NCI-H1105 treated with DMSO at 0.1 percent for 48 hours (cell line): ENCODE measurements at places on chromosomes 3 and 15.

DNA sequence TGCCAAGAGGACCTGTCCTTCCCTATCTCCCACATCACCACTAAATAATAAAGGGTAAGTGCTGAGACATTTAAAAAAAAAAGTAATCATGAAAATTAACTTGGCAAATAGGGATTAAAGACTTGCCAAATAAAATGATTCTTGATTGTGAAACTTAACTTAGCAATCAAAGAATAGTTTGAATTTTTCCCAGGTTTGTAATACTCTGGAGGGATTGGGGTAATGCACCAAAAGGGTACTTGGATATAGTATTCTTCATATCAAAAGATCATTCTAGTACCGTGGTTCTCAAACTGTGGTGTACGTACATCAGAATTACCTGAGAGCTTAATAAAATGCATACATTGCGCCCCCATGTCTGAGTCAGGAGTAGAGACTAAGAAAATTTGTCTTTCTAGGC is 28.5 kb downstream of the CALML4 start:
- no peak for DNase-seq

GRCh38 chr3:76352511-76353284 is 567.3 kb upstream of the ZNF717 start:
- no peak for DNase-seq

DNA sequence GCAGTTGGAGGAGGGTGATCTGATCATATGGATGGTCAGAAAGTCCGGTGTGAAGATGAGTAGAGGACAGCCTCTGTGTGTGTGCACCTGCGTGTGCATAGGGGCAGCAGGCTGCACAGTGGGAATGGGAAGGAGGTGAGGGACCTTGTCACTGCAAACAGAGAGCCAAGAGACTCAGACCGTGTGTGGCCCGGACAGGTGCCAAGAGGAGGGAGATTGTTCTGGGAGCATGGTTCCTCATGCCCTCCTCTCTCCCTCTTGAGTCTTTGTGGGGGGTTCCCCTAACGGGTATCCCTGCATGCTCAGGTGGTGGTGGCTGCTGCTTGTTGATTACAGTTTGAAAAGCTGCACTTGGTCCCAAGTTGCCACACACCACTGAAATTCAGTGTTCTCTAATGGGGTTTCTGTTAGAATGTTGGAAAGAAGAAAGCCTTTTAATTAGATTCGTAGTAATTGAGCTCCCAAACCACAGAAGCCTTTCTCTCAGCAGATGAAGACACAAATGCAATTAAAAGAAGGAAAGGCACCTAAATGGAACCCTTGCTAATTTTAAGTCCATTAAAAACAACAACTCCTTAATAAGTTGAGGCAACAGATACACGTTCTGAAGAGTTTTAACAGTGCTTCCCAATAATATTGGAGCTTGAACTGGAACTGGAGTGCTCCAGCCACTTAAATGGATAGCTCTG is 68.9 kb downstream of the CHRNA7 start:
- no peak for DNase-seq

- DNase-seq: peak; percentile 8
These were observed 28.5 kb upstream of the TATDN2 start for GRCh38 chr3:10219737-10220136.

DNA sequence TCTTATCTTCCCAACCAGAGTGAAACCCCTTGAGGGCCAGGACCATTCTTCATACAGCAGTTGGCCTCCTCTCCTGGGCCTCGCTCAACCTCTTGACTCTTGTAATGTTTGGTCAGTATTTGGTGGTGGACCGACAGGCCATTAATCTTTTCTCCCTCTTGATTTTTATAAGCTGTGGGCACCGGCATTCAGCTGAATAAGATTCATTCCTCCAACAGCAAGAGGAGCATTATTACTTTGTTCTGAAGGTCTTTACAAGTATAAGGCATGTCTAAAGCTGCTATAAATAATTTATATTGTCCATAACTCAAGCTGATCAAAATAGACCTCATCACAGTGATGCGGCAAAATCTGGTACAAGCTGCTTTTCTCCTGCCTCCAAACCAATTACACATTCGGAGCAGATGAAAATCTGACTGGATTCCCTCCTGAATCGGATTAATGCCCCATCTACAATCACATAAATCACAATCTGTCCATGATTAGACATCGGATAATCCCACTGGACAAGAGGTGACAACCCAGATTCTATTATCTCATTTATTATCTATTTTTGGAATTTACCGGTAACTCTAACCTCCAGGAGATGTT is 8.4 kb upstream of the ISL2 start:
- DNase-seq: no peak

GRCh38 chr15:85993116-85993515 is 86.6 kb upstream of the AGBL1 start:
- no peak for DNase-seq

DNA sequence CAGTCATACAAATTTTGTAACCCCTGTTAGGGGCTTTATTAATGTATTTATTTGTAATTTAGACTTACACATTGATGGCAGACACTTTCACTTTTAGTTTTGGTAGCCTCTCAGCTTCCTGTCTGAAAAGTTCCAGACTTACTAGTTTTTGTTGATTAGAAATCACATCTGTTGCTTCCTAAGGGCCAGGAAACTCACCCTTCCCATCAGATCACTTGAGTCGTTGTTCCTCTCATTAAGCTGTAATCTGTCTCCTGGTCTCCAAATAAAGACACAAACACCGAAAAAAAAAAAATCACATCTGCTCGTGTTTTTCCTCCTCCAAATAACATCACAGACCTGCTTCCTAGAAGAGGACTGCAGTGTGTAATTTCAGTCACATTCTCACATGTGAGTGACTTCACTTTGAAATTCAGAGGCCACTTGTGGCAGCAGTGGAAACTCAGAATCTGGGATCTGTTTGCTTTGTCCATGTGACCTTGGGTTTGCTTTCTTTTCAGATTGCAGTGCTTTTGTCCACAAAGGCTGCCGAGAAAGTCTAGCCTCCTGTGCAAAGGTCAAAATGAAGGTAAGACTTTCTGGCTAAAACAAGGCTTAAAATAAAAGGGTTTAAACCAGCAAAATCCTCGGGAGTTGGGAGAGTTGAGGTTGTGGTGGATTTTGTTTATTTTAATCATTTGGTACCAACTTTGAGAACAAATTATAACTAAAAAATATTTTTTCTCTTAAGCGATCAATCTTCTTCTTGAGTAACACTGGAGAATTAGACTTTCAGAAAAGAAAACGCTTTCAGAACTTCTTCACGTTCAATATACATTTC is 87.0 kb downstream of the KLHL25 start:
- no peak for DNase-seq

DNA sequence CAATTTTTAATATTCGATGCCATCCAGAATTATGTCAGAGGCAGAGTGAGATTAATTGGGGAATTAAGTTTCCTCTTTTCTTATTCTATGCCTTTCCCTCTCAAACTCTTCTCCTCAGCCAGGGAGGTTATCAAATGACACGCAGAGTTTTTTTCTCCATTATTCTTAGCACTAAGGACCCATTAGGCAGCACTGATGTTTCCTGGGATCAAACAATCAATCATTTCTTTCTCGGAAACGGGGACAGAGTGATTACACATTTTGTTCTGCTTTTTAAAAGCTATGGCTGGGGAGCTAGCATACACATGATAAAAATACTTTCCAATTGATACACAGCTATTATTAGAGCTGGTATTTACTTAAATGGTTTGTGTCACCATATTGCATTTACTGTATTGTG is 35.3 kb upstream of the PSMD6 start:
- DNase-seq: peak; percentile 16

DNA sequence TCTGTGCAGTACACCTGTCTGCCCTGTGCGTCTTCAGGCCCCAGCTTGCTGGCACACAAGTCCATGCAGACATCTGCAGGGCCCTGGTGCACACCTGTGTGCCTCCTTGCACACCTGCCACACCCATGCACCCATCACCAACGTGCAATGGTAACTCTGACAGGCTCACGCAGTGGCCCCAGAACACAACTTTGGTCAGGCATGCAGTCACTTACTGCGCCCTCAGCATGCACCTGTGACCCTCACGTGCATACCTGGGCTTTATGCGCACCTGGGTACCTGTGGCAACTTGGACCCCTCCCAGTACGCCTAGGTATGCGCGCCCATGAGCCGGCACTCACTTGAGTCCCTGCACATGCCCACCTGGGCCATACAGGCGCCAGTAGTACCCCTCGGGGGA is 1.7 kb downstream of the PLXND1 start:
- peak; percentile 16 for DNase-seq

- DNase-seq: no peak
These were observed 31.9 kb downstream of the ROBO2 start for GRCh38 chr3:77071809-77072208.

DNA sequence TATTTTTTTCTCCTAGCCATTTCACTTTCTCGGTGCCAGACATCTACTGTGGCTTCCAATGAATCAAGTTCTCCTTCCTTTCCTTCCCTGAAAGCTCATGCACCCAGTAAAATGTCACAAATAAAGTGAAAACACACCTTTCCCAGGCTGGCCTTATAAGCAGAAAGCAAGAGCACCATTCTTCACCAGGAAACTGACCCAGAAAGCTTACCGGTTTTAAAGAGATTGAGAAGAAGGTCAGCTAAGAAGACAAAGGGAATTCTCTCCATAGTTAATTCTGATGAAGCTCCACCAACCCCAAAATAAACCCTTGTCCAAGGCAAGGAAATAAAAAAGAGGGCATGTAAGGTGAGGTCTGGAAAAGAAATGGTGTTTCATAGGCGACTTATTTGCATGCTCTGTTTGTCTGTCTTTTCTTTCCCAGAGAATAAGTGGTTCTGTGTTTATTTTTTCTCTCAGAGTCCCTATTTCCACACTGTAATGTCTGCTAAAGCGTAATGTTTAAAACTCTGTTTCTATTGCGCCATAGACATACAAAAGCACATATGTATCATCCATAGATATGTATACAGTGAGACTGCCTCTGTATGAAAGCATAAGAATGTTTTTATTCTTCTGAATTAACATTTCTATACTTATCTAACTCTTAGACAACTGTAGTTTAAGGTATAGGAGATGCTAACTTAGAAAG is 2.8 kb downstream of the LSAMP start:
- no peak for DNase-seq

DNA sequence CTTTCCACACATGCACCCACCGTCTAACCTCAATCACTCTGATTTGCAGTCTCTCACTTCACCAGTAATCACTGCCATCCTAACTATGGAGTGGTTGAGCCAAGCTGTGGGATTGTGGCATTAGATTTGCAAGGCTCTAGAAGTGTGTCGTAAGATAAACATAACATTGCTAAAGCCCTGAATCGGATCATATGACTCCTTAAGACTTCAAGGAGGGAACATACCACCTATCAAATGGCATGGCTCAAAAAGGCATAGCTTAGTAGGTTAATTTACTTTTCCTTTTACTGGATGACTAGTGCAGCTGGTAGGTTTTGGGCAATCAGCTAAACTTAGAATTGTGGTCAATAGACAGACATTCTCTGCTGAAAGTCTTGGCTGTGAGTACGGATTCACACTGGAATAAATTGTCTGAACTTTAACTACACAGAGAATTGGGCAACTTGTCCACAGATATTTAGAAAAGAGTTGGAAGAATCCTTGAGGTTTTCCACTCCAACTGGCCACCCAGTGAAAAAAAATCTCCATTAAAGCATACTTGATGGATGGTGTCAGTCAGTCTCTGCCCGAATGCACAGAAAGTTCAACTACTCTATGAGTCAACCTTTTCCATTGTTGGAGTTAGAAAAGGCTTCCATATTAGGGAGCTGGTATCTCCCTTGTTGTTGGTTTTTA is 476.7 kb upstream of the CBLB start:
- DNase-seq: no peak

GRCh38 chr15:47542312-47542989 is 174.9 kb upstream of the SEMA6D start:
- DNase-seq: no peak

DNA sequence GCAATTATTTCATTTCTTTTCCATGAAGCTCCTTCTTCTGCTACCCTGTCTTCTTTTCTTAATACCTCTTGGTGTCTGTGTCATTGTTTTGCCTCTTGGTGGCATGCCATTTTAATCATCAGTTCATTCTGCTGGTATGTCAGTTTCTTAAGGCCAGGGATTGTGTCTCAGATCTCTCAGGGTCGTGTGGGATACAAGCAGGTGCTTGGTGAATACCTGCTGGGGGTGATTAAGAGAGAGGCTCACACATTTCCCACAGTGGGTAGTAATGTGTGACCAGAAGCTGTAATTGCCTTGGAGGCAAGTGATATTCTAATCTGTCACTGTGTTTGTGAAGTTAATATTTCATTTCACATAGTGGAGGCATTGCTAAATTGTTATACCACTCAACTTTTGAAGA is 361.4 kb upstream of the TRIM42 start:
- no peak for DNase-seq

DNA sequence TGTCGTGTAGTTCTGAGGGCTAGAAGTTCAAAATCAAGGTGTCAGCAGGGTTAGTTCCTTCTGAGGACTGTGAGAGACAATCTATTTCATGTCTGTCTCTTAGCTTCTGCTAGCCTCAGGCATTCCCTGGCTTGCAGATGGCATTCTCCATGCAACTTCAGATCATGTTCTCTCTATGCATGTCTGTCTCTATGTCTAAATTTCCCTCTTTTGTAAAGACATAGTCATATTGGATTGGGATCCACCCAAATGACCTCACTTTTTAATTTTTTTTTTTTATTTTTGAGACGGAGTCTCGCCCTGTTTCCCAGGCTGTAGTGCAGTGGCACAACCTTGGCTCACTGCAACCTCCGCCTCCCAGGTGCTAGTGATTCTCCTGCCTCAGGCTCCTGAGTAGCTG is 104.6 kb downstream of the RAP2B start:
- DNase-seq: no peak

DNA sequence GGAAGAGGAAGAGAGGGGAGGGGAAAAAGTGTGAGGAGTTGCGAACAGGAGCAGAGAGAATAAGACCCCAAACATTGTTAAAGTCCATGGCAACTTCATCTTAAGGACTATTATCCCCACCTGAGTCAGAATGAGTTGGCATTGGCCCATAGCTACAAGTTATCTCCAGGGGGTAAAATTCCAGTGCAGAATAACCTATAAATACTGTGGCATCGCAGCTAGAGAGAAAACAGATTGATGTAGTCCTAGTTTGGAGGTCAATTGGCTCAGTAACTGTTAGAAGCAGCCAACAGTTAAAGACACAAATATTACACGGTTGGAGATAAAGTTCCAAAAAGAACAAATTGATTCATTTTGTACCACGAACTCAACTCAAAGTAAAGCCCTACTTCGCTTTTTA is 313.9 kb upstream of the CCDC54 start:
- no peak for DNase-seq

DNA sequence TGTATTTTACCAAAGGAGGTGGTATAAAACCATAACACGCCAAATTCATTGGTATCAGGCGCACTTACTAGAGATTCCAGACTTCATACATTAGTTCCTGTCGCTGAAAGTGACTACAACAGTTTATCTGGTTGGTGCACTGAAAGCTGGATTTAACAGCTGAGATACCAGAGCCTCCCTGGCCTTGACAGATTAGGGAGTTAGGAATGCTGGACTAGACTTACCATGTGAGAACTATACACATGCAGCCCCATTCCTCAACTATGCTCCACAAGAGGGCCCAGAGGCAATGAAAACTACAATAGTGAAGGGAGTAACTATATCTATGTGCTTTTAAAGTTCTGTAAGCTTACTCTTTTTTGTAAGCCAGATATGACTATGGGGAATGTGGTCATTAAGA is 174.4 kb downstream of the STAG1 start:
- DNase-seq: no peak

GRCh38 chr15:45198337-45199135 is 10.8 kb upstream of the SHF start:
- DNase-seq: peak; percentile 90
